ENCODE measurements at places on chromosomes 7 and 10.

GRCh38 chr7:2786607-2787116, 57.4 kb downstream of the GNA12 start:
- DNase-seq = no peak

DNA sequence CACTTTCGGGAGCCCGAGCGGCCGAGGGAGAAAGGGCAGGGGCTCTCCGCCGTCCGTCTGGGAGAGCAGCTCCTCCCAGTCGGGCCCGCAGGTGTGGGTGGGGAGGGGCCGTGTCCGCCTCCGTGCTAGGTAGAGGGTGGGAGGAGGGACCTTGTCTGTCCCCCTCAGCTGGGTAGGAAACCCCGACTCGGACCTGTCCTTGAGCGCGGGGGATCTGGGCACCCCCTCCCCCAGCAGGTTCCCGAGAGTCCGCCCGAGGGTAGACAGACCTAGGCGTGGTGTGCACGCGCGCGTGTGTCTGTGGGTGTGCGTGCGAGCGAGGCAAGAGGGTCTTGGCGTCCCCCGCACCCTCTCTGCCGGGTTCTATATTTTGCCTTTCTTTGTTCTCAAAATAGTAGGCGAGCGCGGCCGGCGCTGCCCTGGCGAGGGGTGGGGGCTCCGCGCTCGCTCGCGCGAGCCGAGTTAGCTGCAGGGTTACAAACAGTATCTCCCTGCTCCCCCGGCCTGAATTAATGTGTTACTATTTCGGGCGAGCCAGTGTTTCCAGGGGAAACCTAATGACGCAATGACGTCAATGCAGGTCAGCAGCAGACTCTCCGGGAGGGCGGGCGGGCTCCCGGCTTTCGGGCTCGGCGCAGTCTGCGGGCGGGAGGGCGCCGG, 73.9 kb upstream of the LEP start:
- no peak for DNase-seq

DNA sequence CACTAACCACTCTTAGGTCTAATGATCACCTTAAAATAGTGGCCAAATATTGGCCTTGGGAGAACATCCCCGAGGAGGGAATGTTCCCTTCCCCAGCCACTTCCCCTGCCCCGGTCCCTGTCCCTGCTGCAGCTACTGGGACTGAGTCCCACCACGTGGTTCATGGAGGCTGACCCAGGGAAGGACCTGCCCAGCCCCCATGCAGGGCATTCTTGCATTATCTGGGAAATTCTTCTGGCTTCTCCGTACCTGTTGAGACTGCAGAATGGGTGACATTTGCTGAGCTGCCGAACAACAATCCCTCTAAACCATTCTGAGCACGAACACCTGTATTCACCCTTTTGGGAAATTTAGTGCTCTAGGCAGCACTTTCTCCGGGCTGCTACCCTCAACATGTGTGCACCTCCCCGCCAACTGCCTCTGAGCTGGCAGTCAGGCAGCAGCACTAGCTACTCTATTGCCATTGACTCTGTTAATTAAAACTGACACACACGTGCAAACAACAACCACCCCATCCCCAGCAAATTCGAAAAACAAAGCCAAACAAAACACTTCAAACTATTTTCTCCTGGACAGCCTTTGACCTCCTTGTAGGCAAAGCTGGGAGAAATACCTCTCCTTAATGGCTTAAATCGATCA, 567.4 kb upstream of the MKI67 start:
- no peak for DNase-seq

GRCh38 chr7:130881091-130881798, 147.2 kb upstream of the KLF14 start:
- DNase-seq = no peak

DNA sequence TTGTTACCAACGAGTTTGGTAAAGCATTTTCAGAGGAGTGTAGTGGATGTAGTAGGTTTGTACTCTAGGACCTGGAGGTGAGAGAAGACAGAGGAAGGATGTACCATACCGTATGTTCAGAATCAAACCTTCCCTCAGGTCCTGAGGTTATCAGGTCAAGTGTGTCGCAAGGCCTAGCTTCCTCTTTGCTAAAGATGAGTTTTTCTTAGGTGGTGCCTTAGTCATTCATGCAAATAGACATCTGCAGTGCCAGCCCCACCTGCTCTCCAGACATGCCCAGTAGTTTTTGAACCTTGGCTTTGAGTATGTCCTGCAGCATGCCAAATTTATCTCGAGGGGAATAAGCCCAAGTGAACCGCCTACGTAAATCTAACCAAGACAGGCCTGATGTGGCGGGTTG, 71.3 kb downstream of the HDAC9 start:
- DNase-seq = no peak
